Stimulated activated CD8-positive, alpha-beta memory T cell treated with anti-CD3 and anti-CD28 coated beads, Interleukin-2, amount 100 ng/mL, for 1 hour (primary cell): ENCODE measurements at places on chromosomes 13 and 19.

DNA sequence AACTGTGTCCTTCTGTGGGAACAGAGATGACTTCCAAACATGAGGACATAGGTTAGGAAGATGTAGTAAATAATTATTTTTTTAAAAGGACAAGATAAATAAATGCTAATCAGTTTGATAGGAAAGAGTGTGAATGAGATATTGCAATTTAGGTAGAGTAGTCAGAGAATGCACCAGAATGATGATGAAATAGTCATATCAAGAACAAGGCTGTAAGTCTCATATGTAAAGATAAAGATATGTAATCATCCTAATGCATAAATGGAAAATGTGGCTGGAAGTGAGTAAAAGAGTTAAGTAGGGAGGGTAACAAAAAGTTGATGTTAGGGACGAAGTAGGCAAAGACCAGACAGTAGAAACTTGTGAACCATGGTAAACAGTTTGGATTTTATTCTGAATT, 1041.7 kb upstream of the MIR17HG start:
- DNase-seq = no peak

- DNase-seq = no peak
Observed at GRCh38 chr19:18506101-18506930, 15.6 kb downstream of the ELL start.

DNA sequence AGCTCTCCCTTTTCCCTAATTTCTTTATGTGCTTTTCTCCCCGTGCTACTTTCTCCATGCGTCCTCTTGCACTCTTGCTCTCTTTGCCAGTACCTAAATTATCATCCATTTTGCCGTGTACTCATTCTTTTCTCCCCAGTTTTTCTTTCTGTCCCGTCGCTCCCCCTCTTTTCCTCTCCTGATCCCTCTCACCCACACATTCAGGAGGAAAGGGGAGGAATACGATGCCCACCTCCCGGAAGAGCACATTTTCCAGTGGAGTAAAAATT, 821 bp downstream of the ZNF616 start:
- no peak for DNase-seq

DNA sequence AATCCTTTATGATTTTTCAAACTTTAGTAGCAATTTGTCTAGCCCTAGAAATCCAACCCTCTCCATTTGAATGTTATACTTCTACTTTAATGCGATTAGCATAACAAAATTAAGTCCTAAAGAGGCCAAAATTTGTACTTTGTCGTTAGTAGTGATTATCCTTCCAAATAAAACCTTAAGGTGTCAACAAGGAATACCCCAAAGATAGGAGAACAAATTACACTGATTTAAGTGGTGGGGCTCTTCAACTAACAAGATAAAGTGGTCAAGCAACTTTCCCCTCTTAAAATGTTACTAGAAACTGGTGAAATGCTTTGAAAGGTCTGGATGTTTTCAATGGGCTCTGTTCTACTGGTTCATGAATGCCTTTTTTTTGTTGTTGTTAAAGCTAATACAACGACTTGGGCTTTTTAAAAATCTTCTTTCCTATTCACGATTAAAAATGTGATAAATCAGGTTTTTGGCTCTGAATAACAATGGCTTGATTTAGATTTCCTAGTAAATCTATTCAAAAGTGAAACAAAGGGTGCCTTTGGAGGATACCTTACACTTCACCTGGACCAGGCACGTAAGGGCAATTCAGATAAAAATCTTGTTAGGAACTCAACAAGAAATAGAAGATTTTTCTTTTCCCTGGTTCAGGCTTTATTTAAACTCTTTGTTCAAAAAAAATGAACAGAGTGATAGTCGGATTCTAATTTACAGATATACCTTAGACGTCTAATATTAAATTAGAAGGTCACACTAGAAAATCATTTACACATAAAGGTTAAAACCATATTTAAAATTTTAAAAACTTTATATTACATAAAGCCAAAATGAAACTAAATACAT, 3.1 kb downstream of the SOX21 start:
- DNase-seq = no peak

GRCh38 chr19:30910485-30911240, 438.6 kb downstream of the TSHZ3 start:
- no peak for DNase-seq

GRCh38 chr13:35920816-35921215, 210.4 kb downstream of the DCLK1 start:
- DNase-seq = no peak

DNA sequence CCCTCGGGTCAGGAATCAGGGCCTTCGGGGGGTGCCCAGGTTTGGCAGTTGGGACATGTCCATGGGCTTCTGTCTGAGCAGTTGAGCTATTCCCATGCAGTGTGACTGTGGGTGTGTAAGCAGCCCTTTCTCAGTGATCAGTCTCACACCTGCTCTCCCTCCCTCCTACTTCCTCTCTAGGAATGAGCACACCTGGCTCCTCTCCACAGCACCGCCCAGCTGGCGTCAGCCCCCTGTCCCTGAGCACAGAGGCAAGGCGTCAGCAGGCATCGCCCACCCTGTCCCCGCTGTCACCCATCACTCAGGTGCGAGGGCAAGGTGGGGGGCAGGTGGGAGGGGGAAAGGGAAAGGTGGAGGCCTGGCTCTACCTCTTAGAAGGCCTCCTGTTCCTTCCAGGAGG, 25.9 kb downstream of the COMP start:
- no peak for DNase-seq

DNA sequence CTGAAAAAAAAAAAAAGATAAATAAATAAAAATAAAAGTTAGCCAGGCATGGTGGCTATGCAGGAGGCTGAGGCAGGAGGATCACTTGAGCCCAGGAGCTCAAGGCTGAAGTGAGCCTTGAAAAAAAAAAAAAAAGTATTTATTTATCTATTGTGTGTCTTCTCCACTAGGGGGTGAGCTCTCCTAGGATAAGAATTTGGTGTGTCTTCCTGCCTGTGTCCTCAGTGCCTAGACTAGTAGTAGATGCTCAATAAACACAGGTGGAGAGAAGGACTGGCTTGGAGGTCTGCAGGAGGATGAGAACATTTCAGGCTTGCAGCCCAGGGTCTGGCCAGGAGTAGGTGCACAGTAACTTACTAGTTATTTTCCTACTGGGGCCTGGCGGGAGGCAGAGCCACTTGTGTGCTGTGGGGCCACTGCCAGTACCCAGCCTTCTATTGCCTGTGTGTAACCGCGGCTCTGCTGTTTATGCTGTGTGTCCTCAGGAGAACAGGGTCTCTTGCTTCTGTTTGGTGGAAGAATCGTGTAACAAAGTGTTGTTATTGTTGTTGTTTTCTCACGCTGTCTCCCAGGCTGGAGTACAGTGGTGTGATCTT, 5.4 kb downstream of the LMTK3 start:
- DNase-seq = no peak

- DNase-seq = no peak
Observed at GRCh38 chr19:28497137-28497536, 715.8 kb downstream of the UQCRFS1 start.

GRCh38 chr13:32384702-32385101, 43.2 kb downstream of the N4BP2L1 start:
- DNase-seq = no peak

- no peak for DNase-seq
Observed at GRCh38 chr19:35776102-35776788, 881 bp downstream of the ARHGAP33 start.

DNA sequence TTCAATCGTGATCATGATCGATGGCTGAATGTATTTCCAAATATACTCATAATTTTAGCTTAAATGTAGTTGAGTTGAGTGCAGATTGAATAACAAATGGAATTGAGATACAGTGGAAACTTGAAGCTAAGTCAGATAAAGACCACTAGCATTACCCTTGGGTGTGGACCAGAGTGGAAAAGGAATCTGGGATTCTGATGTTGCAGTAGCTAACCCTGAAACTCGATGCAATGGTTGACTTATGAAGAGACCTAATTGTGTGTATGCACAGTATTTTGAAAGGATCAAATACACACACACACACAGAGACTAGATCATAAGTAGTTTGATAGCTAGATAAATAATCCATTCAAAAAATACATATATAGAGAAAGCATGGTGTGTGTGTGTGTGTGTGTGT, 135.8 kb downstream of the RXFP2 start:
- no peak for DNase-seq

- DNase-seq = no peak
Observed at GRCh38 chr13:29301027-29301426, 294.5 kb downstream of the SLC7A1 start.

DNA sequence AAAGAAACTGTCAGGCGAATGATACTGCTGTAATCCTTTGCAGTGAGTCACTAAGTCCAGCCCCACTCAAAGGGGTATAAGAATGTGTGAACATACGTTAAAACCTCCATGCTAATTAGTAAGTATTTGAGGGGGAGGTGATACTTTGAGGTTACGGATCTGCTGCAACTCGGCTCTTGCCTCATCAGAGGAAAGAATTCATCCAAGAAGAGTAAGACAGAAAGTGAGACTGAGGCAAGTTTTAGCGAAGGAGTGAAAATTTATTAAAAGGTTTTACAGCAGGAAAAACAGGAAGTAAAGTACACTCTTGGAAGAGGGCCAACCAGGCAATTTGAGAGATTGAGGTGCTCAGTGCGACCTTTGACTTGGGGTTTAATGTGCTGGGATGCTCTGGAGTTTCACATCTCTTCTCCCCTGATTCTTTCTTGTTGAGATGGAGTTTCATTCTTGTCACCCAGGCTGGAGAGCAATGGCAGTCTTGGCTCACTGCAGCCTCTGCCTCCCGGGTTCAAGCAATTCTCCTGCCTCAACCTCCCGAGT, 9.8 kb downstream of the CLEC4M start:
- no peak for DNase-seq

GRCh38 chr19:42176649-42176989, 40.9 kb downstream of the DEDD2 start:
- no peak for DNase-seq

DNA sequence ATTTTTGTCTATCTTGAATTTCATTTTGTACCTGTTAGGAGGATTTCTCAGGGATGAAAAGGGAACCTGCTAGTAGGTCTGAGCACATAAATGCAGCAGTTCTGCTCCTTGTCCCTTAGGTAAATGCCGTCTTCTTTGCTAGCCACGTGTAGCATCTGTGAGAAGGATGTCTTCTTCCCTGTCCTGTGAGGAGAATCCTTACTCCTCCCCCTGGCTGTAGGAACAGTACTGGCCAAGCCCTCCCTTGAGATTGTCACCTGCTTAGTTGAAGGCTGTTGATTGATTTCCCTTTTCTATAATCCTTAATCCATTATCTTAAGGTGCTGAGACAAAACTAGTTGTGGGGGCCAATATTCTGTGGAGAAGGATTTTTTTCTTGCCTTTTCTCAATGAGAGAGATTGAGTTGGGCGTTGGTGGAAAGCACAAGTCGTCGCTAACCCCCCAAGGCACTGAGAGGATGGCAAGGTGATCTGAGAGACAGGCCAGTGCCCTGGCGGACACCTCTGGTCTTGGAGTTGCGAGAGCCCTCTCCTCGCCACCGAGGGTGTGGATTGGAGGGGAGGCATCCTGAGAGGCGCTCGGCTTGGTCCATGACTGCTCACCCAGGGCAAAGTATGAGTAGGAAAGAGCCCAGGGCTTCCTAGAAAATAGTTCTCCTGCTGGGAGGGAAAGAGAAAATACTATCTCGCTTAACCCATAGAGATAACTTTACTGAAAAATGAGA, 216.7 kb downstream of the ATP8A2 start:
- DNase-seq = no peak

DNA sequence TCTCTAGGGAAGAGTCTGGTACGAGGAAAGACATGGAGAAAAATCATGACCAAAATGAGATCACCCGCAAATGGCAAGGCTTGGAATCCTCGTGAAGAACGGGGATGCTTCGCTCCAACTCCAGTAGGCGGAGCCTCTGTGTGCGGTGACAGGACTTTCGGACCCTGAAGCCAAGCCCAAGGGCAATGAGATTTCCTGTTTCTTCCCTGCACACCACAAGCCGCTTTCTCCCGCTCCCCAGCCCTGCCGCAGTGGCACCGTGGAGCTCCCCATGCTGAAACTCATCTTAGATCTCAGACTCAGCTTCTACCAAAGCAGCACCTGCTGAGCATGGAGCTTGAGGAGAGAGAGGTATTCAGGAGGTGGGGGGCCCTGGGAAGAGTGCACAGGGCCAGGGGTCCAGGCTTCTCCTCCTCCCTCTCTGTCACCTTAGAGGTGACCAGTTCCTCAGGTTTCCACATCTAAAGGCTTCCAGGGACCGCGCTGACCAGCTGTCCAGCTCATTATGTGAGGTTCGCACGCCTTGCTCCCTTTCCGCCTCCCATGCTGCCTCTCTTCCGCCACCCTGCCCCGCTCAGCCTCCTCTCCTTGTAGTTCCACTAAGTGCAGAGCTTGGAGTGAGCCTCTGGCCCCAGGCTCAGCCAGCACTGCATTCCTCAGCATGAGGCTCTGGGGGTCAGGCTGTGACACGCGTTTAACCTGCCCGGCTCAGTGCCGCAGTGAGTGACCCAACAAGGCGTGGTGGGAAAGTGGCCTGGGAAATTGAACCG, 153.8 kb upstream of the SOX1 start:
- DNase-seq = no peak

- no peak for DNase-seq
Observed at GRCh38 chr13:59461411-59461810, 702.3 kb downstream of the DIAPH3 start.

GRCh38 chr19:15437355-15438123, 12.2 kb downstream of the WIZ start:
- no peak for DNase-seq

- DNase-seq = no peak
Observed at GRCh38 chr19:12779162-12779993, 4.0 kb upstream of the HOOK2 start.

DNA sequence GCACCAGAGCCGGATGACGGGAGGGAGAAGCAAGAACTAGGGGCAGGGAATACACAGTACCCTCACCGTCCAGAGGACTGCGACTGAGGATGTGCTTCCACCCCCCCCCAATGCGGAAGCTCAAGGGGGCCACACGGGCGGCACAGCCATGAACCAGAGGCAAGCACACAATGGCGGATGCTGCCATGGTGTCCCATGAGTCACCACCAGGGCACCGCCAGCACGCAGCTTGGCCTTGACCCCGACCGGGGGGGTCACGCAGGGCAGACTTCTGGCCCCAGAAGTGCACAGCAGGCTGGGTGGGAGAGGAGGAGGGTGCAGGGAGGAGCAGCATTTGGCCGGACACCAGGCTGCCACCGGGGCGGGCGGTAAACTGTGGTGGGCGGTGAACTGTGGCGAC, 83.5 kb upstream of the ZNF254 start:
- DNase-seq = no peak

GRCh38 chr13:105231579-105231978, 1303.9 kb downstream of the EFNB2 start:
- no peak for DNase-seq

GRCh38 chr13:30091691-30092090, 215.7 kb downstream of the KATNAL1 start:
- no peak for DNase-seq

- DNase-seq = no peak
Observed at GRCh38 chr13:113992276-113993005, 18.6 kb upstream of the C13orf46 start.

DNA sequence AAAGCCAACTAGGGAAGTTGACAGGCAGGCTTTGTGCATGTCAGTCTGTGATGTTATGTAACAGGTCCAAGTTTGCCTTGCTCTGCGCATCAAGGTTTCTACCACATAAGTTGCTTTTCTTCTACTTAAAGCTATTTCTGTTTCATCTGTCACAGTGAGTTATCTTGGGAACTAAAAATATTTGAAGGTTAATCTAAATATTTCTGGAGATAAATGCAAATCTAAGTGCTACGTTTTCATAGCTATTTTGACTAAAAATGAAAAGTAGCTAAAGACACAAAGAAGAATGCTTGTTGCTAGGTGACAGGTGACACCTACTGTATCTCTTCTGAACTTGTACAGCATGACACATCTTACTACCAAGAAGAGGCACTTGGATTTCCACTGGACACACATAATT, 135.6 kb downstream of the KLF12 start:
- DNase-seq = no peak
